ENCODE measurements at places on chromosomes 16 and 17. TPM values are rescaled to one million over a fixed set of nuclear protein-coding genes. Genes with fewer than 3 reads are reported as not detected.

The RNF222 gene
- polyA plus RNA-seq: not detected

The CA4 gene
- polyA plus RNA-seq: 40.7 TPM

The LPO gene
- 0.06 TPM for polyA plus RNA-seq

The OTOA gene
- 0.18 TPM for polyA plus RNA-seq

The HS3ST4 gene
- polyA plus RNA-seq: 0.39 TPM

The BCAR1 gene
- 44.0 TPM for polyA plus RNA-seq

The WFIKKN1 gene
- polyA plus RNA-seq: 1.1 TPM

The OSBPL7 gene
- polyA plus RNA-seq: 11.9 TPM

The WNT9B gene
- polyA plus RNA-seq: 13.5 TPM

DNA sequence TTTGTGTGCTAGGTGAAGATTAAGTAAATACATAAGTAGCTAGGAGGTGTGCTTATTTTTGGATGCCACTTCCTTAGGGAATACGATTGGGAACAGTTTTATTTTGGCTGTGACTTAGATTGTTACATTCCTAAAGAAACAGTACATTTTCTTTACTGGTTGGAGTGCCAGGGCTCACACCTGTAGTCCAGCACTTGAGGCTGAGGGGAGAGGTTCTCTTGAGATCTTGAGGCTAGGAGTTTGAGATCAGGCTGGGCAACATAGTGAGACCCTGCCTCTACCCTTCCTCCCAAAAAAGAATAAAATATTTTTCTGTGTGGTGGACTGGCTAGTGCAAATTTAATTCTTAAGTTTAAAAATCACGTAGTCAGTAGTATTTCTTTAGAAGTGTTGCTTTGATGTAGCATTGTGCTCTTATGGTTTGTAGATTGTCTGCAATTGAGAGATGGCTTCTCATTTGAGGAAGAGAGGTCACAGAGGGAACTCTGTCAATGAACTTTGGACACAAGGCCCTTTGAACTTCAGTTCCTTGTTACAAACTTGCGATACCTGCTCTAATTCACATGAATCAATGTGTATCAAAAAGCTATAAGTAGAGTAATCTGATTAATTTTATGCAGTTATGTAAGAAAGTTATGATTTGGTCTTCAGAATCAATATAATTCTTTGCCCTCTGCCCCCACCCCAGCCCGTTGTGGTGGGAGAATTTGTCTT lies 7.1 kb downstream of the HAPSTR1 start:
- no peak for DNase-seq

GRCh38 chr17:71247441-71248015 lies 873.3 kb upstream of the SOX9 start:
- DNase-seq: no peak

DNA sequence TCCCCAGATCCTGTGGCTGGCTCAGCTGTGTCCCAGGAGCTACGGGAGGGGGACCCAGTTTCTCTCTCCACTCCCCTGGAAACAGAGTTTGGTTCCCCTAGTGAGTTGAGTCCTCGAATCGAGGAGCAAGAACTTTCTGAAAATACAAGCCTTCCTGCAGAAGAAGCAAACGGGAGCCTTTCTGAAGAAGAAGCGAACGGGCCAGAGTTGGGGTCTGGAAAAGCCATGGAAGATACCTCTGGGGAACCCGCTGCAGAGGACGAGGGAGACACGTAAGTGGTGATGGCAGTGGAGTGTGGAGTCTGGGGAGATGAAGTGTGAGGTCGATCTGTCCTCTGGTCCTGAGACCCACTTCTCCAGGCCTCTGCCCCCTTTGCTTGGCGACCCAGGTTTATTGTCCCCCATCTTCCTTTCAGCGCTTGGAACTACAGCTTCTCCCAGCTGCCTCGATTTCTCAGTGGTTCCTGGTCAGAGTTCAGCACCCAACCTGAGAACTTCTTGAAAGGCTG lies 585 bp downstream of the WRAP53 start:
- no peak for DNase-seq

- DNase-seq: no peak
Measured at GRCh38 chr16:75695708-75696107, 5.6 kb downstream of the DUXB start.

DNA sequence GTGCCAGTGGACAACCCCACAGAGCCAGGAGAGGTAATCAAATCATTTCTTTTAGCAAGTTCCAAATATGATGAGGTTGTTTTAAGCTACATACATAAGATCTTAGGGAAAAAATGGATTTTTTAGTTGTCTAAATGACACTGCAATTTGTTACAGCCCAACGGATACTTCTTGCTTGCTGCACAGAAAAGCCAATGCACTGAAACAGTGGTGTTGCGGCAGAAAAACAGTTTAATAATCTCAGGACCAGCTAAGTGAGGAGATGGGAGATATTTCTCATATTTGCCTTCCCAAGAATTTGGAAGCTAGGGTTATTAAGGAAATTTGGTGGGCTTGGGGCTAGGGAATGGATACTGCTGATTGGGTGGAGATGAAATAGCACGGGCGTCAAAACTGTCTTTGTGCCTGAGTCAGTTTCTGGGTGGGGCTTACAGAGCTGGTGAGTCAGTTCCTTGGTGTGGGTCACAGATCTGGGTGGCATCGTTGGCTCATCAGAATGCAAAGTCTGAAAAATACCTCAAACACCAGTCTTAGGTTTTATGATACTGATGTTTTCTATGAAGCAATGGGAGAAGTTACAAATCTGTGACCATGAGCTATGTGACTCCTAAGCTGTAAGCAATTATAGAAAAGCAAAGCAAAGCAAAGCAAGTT lies 255.4 kb downstream of the IRX3 start:
- no peak for DNase-seq

- DNase-seq: no peak
Measured at GRCh38 chr17:30519166-30519565, 42.0 kb downstream of the GOSR1 start.

- DNase-seq: no peak
Measured at GRCh38 chr16:88387941-88388627, 5.3 kb downstream of the ZNF469 start.

- DNase-seq: no peak
Measured at GRCh38 chr17:49516180-49516579, 21.1 kb downstream of the NGFR start.

DNA sequence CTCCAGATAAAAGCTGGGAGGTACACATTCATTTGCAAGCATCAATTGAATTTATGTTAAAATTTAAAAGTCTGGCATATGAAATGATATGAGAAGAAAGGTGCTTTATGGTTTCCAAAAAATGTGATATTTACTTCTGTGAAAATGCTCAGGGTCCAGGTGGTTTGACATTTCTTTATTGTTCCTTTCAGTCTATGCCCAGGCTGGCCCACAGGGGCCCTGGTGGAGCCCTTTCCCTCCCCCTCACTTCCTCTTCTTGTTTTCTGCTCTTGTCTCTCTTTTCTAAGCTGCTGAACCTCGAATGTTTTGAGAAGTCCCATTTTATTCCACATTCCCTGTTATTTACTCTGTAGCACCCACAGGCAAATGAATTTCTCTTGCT lies 127.8 kb downstream of the HS3ST3B1 start:
- DNase-seq: no peak

DNA sequence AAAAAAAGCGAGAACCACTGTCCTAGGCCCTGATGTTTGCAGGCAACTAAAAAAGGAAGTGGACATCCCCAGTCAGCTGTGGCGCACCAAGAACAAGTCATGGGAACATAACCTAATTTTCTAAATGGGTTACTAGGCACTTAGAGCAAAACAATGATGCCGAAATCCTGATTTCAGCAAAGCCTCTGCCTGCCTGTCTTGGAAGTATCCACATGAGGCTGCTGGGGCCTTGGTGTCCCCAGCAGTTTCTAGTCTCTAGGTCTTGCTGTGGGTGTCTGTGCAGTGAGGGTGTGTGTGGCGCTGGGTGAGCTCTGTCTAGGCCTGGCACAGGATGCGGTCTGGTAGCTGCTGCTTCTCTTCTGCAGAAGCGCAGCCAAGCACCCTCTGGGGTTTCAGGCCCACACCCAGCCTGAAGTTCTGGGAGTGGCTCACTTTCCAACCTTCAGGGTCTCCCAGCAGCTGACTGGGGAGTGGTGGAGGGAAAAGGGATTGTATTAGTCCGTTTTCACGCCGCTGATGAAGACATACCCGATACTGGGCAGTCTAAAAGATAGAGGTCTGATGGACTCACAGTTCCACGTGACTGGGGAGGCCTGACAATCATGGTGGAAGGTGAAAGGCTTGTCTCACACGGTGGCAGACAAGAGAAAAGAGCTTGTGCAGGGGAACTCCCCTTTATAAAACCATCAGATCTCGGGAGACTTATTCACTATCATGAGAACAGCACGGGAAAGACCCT lies 21.1 kb downstream of the STH start:
- DNase-seq: no peak

DNA sequence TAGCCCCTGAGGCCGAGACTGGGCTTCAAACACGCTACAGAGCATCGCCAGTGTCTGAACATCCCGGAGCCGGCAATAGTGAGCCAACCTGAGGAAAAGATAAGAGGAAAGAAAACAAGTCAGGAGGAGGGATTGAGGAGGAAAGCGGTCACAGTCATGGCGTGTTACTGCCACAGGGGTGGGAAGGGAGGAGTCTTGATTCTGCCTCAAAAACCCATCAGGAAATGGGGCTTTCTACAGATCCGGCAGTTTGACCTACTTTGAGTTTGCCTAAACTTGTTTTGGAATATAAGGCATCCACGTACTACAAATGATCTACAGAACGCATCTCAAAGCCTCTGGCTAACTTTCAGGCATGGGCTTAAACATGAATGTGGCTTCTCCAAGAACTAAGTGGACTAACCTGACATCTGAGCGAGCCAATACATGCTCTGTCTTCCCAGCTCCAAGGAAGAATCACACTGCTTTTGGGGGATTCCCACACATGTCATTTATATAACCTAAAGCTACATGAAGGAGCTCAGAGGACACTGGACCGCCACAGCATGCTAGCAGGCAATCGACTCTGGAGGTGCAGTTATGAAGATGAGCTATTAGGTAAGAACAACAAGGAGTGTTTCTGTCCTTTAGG lies 96.6 kb downstream of the WDR59 start:
- DNase-seq: no peak

GRCh38 chr17:30219833-30220232 lies 15.7 kb downstream of the SLC6A4 start:
- no peak for DNase-seq

DNA sequence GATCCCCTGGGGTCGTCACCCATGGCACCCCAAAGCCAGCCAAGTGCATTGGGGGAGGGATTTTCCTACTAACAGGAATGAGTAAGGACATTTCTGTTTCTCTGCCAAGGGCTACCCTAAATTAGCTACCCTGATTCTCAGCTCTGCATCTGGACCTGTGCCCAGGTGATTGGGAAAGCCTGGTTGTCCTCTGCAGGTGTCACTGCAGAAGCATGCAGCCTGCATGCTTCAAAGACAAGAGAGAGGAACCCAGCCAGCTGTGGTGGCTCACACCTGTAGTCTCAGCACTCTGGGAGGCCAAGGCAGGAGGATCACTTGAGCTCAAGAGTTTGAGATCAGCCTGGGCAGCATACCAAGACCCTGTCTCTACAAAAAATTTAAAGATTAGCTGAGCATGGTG lies 19.6 kb downstream of the BEAN1 start:
- no peak for DNase-seq

DNA sequence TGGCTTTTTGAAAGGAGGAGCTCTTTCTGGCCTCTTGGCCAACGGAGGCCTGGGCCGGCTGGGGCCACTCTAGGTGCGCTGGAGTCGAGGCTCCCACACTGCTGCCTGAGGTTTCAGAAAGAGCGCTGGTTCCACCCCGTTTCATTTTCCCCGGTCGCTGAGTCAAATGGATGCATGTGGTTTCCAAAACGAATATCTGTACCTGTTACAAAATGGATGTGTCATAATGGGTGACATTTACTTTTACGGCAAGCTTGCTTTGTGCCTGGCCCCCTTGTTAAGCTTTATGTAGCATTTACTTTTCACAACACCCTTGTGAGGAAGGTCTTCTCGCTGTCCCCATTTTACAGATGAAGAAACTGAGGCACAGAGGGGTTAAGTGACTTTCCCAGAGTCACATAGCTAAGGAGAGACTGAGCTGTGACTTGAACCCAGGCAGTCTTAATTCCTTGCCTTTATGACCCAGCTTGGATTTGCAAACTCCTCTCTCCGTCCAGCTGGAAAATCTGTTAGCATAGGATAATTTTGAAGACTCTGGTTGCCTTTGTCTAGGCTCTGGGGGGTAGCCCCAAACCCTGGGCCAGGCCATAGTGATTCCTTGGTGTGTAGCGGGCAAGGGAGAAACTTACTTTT lies 10.6 kb downstream of the KSR1 start:
- DNase-seq: no peak

GRCh38 chr16:30997725-30998711 lies 12.4 kb downstream of the STX1B start:
- DNase-seq: no peak

GRCh38 chr16:84367750-84368307 lies 509 bp upstream of the ATP2C2 start:
- no peak for DNase-seq

- DNase-seq: no peak
Measured at GRCh38 chr16:426115-426905, 861 bp downstream of the RAB11FIP3 start.

DNA sequence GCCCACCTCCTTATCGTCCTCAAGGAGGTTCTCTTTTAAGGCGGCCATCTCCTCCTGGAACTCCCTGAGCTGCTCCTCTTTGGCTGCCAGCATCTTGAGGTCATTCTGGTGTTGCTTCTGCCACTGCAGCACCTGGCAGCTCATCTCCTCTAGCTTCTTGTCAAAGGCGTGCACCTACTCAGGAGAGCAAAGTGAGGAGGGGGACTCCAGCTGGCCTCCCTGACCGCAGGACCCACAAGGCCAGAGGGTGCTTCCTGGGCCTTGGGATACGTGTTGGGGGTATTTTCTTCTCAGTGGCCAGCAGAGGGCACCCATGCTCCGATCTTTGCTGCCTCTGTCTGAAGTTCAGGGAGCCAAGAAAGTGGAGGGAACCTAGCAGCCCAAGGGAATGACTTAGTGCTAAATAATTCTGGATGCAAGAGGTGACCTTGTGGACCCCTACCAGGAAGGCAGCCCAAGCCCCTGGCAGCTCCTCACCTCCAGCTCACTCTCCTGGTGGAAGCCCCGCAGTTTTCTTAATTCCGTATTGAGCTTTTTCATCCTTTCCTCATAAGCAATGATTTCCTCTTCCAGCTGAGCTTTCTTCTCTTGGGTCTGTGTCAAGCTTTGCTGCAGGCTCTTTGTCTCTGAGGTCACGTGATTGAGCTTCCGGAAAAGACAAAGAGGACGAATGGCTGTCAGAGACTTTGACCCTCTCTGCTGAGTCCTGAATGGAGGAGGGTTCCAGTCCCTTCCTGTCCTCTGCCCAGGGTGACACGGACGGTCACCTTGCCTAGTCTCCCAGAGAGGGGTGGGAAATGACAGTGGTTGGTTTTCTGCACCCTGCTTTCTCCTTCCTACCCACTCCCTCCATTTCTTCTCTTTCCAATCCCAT lies 31.4 kb downstream of the DHX38 start:
- DNase-seq: peak; percentile 51

- DNase-seq: no peak
Measured at GRCh38 chr16:56964243-56965148, 2.7 kb downstream of the CETP start.

GRCh38 chr16:3642397-3643094 lies 11.9 kb upstream of the DNASE1 start:
- no peak for DNase-seq
